ENCODE measurements at places on chromosomes 12 and 14.

- DNase-seq, result no peak
Measured at GRCh38 chr12:131829791-131830334, 1.7 kb downstream of the MMP17 start.

- DNase-seq, result no peak
Measured at GRCh38 chr14:72864712-72865365, 29.1 kb downstream of the DPF3 start.

- DNase-seq, result no peak
Measured at GRCh38 chr12:114694436-114695304, 10.7 kb upstream of the TBX3 start.

DNA sequence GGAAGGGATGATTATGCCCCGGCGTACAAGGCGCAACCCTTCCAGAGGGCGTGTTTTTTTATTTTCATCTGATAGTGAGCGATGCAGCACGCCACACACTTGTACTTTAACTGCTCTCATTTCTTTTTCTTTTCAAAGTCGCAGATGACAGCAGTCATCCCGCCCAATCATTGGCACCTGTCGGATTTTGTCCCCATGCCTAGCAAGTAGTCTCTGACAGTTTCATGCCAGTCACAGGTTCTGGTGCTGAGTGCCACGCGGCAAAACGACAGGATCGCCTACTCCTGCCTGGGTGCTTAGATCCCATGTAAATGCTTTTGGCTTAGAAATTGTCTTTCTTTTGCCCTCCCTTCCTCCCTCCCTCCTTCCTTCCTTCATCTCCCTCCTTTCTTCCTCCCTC lies 117.7 kb downstream of the GLT1D1 start:
- DNase-seq, result no peak

DNA sequence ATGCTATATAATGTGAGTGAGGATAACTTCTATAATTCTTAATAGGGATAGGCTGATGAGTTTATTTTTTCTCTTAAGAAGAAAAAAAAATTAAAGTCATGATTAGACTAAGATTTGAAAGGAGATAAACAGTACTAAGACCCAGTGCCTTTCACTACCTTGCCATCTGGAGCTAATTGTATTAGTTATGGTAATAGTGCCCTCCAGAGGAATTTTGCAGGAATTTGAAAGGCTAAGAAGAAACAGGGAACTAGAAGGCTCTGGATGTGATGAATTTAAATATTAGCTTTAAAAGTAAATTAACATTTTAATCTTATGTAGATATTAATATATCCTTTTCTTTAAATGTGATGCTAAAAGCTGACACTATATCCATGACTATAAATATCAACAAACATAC lies 36.6 kb upstream of the PIK3C2G start:
- DNase-seq, result peak; percentile 57

GRCh38 chr14:73694083-73694482 lies 20.1 kb downstream of the PNMA1 start:
- no peak for DNase-seq

DNA sequence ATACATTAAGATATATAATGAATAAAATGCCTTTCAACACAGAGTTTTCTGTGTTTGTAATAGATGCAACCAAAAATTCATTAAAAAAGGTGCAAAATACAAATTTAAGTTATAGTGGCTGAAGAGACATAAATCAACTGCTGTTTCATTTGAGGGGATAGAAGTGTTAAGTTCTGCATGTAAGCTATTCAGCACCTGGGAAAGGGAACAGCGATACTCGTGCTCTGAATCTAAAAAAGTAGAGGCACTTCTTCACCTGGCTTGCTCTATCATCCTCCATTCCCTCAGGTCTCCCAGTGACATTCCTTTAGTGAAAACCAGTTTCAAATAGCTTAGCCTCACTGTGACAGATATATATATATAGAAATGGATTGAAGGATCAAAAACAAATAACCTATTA lies 222.6 kb downstream of the ACSS3 start:
- no peak for DNase-seq

DNA sequence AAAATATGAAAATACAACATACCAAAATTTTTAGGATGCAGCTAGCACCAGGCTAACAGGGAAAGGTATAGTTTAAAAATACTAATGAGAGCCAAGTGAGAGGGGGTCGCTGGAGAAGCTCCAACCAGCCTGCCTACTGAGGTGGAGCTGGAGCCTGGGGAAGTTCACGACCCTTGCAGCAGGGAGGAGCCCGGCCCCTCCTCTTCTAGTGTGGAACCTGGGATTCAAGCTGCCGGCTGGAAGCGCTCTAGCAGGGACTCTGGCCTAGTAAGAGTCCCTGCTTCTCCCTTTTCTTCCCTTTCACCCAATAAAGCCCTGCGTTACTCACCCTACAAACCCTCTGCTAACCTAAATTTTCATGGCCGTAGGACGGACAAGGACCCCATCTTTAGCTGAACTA lies 5.0 kb upstream of the KCNK13 start:
- no peak for DNase-seq

- DNase-seq, result no peak
Measured at GRCh38 chr14:70784886-70785285, 24.4 kb downstream of the MAP3K9 start.

DNA sequence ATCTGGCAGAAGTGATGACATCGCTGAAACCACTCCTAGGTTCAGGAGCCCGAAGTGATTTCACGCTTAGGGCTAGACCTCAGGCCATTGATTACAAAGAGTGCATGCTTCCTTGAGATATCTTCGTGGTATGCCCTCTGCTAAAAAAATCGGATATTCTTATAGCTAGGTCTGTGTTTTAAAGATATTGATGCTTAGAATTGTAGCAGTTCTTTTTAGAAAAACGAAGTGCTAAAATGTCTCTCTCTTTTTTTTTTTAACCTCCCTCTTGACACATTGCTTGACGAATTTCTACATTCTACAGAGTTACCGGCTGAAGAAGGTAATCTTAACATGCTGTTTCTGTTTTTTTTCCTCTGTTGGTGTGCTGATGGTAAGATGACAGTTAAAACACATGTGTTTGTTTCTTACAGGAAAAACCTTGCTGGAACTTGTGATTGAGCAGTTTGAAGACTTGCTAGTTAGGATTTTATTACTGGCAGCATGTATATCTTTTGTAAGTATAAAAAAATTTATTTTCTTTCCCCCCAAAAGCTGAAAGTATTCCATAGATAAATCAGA lies 1.3 kb downstream of the ATP2A2 start:
- peak; percentile 48 for DNase-seq

GRCh38 chr14:101627915-101628262 lies 66.6 kb downstream of the DIO3 start:
- DNase-seq, result no peak

DNA sequence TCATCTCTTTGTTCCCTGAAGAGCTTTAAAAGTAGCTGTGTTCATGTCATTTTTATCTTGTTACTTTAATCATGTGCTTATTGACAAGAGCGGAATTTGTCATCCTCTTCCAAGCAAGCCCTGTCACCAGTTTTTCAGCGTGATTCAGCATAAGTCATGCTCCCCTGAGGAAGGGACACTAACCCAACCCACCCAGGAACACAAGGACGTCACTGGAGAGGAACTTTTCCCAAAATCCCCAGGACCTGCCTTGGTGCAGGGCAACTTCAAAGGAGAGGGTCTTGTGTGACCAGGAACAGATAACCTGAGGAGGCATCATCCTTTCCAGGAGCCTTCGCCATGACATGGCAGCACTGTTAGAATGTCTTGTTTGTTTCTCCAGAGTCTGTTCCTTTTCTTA lies 107.1 kb upstream of the DIO3 start:
- peak; percentile 33 for DNase-seq

- no peak for DNase-seq
Measured at GRCh38 chr14:88228522-88229236, 94.4 kb downstream of the KCNK10 start.

GRCh38 chr12:53515291-53515680 lies 8.0 kb upstream of the NPFF start:
- DNase-seq, result no peak

- DNase-seq, result no peak
Measured at GRCh38 chr12:1591034-1591433, 3.3 kb downstream of the FBXL14 start.

DNA sequence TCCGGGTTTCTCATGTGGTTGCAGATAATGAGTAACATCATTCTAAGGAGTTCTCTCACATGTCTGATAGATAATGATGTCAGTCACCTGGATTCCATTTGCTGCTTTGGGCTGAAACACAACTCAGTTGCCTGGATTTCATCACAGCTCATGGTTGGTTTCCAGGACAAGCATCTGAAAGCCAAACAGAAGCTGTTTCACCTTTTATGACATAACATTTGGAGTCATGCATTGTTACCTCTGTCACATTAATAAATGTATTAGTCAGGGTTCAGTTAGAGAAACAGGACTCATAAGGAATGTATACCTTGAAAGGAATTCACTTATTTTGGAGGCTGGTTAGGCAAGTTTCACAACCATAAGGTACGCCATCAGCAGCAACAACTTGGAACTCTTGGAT lies 251.9 kb upstream of the ATXN7L3B start:
- no peak for DNase-seq

DNA sequence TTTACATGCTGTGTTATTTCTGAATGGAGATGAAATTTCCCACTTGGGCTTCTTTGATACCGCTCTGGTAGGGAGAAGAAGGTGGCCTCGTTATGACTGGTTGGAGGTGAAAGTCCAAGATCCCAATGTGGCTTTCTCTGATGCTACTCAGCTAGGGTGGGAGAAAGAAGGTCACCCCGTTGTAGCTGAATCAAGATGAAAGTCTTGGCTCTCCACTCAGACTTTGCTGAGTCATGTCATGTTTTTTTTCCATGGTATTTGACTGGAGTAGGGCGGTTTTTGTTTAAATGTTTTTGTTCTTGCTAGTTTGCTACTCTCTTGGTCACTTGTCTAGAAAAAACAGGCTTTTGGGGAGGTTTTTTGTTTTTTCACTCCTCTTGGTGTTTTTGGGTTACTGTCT lies 2.4 kb upstream of the PDE6H start:
- no peak for DNase-seq

- DNase-seq, result no peak
Measured at GRCh38 chr12:94586589-94587259, 63.6 kb downstream of the TMCC3 start.

DNA sequence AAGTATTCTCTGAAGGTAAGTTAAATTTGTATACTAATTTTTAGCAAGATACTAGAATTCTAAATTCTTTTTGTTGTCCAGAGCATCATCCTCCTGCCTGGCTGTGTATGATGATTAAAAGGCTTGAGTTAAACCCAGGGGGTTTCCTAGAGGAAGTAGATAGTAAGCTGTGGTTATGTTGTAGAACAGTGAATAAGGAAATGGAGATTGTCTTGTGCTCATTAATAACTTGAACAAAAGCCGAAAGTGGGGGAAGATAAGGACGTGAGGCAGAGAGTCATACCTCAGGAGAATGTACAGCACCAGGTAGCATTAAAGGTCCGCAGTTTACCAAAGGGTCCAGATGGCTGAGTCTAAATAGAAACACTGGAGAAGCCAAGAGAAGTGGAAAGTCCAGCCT lies 42.0 kb downstream of the CKB start:
- no peak for DNase-seq

- DNase-seq, result no peak
Measured at GRCh38 chr14:73467377-73467776, 9.0 kb upstream of the NUMB start.

DNA sequence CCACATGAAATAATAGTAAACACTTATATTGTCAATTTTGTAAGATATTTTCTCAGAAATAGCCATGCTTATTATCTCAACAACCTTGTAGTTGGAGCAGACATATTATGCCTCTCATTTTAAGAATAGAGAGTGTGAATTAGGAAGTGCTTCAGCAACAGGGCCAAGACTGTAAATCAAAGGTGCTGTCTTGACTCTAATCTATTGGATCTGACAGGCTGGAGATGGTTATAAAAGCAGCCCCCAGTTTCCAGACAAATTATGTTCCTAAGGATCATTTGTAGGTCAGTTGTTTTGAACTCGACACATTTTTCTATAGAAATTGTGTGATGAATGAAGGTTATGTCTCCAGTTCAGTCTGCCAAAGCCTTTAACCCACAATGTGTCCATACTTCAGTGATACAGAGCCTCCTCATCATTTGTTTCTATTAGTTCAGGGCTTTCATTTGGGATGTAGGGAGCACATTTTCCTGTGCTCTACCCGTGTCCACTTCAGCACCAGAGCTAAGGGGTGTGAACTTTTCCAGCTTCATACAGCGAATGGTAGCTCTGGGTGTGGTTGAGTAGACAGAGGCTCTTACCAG lies 284.8 kb upstream of the FBXO33 start:
- no peak for DNase-seq

- DNase-seq, result no peak
Measured at GRCh38 chr14:104766863-104767633, 14.1 kb downstream of the SIVA1 start.

GRCh38 chr14:58296726-58297125 lies 1.6 kb upstream of the ARID4A start:
- DNase-seq, result no peak

- no peak for DNase-seq
Measured at GRCh38 chr12:131702573-131702877, 8.4 kb upstream of the SFSWAP start.

- peak; percentile 88 for DNase-seq
Measured at GRCh38 chr12:96140174-96140573, 54.0 kb upstream of the ELK3 start.

- peak; percentile 77 for DNase-seq
Measured at GRCh38 chr12:106123551-106124081, 15.1 kb downstream of the NUAK1 start.
